ENCODE measurements at places on chromosomes 11 and 22.

DNA sequence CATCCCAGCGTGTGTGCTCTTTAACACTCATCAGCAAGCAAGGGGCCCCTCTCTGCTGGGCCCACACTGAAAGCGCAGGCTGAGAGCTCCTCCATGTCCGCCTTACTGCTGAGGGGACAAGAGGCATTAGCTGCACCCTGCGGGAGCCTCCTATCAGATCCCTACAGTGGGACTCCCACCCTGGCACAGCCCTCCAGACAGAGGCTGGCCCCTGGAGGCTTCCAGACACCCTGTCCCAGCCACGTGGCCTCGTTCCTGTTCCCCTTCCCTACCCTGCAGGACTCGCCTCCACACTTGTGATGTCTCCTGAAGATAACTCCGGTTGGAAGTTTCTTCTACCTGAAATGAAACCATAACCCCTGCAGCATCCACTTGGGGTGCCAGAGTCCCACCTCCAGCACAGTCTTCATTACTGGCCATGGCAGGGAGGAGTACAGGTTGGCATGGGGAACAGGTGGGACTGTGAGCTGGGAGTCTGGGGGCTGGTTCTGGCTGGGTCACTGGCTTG lies 5.0 kb upstream of the SH3BP1 start:
- DNase-seq = peak; percentile 28

DNA sequence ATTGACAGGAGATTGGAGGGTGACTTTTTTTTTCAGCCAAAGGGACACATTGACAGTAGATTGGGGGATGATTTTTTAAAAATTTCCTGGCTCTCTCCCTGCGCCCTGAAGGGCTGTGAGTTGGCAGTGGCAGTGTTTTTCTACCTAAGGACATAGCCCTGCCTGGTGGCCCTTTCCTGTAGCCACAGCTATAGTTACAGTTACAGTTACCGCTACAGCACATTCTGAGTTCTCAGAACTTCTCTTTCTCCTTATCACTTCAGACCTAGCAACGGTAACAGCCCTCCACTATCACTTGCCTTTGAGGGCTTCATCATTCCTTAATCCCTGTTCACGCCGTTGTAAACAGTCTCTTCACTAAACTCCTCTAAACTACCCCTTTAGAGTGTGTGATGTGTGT lies 684 bp downstream of the MRGPRX2 start:
- no peak for DNase-seq

DNA sequence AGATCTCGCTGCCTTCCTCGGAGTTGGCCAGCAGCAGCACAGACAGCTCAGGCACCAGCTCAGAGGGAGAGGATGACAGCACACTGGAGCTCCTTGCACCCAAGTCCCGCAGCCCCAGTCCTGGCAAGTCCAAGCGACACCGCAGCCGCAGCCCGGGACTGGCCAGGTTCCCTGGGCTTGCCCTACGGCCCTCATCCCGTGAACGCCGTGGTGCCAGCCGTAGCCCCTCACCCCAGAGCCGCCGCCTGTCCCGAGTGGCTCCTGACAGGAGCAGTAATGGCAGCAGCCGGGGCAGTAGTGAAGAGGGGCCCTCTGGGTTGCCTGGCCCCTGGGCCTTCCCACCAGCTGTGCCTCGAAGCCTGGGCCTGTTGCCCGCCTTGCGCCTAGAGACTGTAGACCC lies 6.4 kb downstream of the PLA2G3 start:
- DNase-seq = no peak

GRCh38 chr11:67556244-67556643 lies 27.4 kb upstream of the GSTP1 start:
- no peak for DNase-seq

- no peak for DNase-seq
These were observed 1.8 kb upstream of the SERPIND1 start for GRCh38 chr22:20771918-20772625.

- no peak for DNase-seq
These were observed 82.2 kb downstream of the DEPDC5 start for GRCh38 chr22:31836010-31836409.

DNA sequence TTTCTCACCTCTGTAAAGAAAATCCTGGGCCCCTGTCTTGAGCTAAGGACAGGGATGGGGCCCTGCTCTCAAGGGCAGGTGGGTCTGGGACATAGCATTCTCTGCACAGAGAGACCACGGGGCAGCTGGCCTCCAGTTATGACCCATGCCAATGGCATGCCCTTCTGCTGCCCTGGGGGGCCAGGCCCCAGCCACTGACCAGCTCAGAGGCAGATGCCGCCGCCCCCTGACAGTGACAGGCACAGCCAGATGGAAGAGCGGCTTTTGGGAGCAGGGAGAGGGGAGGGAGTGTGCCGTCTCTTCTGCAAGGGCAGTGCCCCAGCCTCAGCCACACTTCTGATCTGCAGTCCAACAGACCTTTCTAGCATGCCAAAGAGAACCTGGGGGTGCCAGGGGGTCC lies 114.8 kb upstream of the NAV2 start:
- DNase-seq = no peak

DNA sequence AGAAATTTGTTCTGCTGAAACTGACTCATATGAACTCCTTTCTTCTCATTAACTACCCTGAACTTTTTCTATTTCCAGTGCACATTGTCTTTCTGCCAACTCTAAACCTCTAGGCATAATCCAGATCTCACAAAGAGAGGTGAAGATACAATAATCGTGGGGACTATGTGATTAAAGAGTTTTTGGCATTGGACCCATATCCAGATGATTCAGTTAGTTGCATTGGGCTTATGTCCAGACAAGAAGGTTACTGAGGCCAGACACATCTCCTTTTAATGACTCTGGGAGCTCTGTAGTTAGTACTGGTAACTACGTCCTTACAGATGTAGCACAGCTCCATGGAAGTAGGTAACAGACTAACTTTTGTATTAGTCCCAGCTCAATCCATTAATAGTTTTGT lies 273.0 kb downstream of the CASP12 start:
- peak; percentile 20 for DNase-seq

GRCh38 chr11:60933416-60934123 lies 9.3 kb downstream of the TMEM132A start:
- no peak for DNase-seq

DNA sequence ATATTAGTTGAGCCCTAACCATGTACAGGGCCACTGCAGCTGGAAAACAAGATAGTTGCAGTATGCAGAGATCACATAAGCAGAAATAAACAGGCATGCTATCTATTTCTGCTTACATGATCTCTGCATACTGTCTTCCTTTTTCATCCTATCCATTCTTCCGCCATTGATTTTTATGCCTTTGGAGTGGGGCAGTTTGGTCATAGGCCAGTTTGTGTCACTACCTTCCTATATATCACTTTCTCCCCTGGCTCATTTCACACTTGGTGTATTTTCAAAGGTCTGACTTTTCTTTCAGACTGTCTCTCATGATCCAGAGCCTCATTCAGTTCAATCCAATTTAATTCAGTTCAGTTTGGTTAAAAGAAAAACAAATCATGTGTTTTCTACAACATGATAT lies 829.6 kb downstream of the KCNA4 start:
- no peak for DNase-seq

DNA sequence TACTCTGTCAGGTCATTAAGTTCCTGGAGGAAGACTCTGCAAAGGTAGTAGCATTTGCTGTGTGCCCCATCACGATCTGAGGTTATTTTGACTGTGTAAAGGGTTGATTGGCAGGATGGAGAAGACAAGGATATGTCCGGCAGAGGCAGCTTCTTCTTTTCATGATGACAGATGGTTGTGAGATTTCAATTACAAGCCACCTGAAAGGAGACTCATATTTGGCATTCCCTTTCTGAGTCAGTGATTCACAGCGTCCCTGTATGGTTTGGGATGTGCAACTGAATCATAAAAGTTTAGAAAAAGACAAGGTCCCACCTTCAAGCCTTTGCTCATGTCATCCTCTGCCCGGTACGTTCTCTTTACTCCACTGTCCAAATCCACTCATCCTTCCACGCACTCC lies 113.4 kb downstream of the MTNR1B start:
- DNase-seq = no peak

- DNase-seq = no peak
These were observed 14.0 kb upstream of the SLC43A3 start for GRCh38 chr11:57440744-57441414.
